CD14-positive monocyte (primary cell): ENCODE measurements at places on chromosomes 3 and 15.

DNA sequence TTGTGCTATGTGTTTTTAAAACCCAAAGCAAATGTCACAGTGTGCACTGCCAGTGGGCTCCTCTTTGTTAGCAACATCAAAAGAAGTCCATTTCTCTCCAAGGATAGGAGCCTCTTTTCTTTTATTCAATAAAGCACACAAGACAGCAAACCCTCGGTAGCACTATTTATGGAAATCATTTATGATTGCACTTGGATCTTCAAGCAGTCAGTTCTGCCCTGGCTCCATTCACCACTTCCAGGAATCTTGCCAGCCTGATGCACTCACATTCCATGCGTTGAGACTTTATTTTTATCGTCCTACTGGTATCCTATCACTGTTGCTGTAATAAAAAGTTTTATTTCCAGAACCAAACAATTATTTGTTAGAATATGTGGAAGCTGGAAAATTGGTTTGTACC is 412.1 kb downstream of the TBL1XR1 start:
- DNase-seq, result no peak

- no peak for DNase-seq
Measured at GRCh38 chr3:131608741-131609140, 106.0 kb upstream of the MRPL3 start.

- DNase-seq, result no peak
Measured at GRCh38 chr3:195137638-195138588, 133.0 kb downstream of the XXYLT1 start.

GRCh38 chr3:20013396-20013795 is 1.3 kb upstream of the PP2D1 start:
- DNase-seq, result no peak

GRCh38 chr3:60431599-60431958 is 819.7 kb downstream of the FHIT start:
- no peak for DNase-seq
